Fibroblast of pulmonary artery (primary cell): ENCODE measurements at places on chromosomes 2 and 18.

DNA sequence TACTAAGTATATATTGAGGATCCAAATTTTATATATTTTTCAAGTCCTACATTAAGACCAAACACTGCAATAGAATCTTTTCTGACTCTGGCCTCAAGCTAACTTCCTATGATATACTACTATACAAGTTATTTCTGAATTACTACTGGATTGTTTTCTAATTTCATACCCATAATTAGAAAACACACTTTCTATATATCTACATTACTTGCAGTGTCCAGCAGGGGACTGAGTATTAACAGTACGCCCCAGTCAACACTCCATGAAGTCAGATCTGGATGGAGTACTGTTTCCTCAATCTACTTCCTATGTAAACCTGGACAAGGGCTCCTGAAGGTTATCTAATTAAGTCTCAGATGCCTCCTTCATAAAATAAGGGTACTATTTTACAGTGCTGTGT lies 26.5 kb downstream of the RMP24 start:
- DNase-seq = peak; percentile 22

DNA sequence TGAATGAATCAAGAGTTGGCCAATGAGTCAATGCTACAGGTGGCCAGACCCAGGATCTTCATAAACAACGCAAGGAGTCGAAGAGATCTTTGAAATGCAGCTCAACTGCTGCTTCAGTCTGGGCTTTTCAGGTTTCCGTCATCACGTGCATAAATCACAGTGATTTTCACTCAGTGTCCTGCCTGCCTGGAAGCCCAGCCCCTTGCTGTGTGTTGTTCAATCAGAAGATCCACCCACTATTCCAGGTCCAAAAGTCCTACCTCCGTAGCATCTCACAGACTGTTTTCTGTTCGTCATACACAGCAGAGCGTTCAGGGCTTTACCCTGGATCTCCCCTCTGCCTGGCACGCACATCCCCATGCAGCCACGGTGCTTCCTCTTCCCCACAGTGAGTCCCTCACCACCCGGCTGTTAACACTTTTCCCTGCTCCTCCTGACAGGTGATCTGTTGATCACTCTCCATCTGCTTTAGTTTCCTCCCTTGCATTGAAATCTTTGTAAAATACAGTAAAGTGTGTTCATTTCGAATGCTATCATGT lies 216.3 kb downstream of the MYT1L start:
- DNase-seq = no peak

- DNase-seq = no peak
Measured at GRCh38 chr2:235105821-235106359, 154.1 kb downstream of the SH3BP4 start.

- DNase-seq = peak; percentile 3
Measured at GRCh38 chr2:22002066-22002465, 878.3 kb downstream of the TDRD15 start.

GRCh38 chr2:173808718-173809117 lies 156.5 kb downstream of the SP3 start:
- no peak for DNase-seq

- no peak for DNase-seq
Measured at GRCh38 chr18:21450913-21451312, 149.6 kb downstream of the ESCO1 start.

DNA sequence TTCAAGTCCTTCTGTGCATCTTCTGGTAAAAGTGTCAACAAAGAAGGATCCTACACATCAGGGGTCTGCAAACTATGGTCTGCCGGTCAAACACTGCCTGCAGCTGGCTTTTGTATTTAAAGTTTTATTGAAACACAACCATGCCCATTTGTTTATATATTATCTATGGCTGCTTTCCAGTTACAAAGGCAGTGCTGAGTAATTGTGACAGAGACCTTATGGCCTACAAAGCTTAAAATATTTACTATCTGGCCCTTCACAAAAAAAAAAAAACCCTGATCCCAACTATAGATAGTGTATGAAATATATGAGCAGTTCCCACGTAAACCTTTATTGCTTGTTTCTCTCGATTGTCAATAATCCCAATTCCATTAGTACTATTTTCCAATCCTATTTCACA lies 101.4 kb downstream of the RBMS1 start:
- DNase-seq = no peak

GRCh38 chr2:23434721-23435121 lies 49.7 kb downstream of the KLHL29 start:
- no peak for DNase-seq

DNA sequence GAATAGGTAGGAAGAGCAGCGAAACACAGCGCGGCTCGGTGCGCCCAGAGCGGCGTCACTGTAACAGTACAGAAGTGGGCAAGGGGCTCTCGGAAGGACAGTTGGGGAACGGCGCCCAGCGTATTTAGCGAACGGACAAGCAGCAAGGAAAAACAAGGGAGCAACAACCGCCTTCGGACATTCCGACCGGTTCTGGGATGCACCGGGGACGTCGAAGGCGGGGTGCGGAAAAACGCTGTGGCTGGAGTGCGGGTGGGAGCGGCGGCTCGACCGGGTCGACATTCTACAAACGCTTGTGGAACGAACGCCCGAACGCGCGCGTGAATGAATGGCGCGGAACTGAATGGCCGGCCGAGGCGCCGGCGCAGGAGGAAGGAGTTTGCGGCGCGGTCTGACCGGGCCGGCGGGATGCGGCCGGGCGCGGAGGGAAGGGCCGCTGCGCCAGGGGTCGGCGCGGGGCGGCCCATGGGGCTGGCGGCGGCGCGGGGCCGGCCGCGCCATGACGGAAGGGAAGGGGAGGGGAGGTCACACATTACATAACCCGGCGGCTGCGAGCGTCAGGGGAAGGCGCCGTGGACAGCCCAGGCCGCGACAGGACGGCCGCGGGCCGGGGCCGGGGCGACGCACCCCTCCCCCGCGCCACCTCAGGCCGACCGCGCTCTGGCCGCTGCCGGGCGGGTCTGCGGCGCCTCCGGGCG lies 605 bp downstream of the REV1 start:
- peak; percentile 57 for DNase-seq

DNA sequence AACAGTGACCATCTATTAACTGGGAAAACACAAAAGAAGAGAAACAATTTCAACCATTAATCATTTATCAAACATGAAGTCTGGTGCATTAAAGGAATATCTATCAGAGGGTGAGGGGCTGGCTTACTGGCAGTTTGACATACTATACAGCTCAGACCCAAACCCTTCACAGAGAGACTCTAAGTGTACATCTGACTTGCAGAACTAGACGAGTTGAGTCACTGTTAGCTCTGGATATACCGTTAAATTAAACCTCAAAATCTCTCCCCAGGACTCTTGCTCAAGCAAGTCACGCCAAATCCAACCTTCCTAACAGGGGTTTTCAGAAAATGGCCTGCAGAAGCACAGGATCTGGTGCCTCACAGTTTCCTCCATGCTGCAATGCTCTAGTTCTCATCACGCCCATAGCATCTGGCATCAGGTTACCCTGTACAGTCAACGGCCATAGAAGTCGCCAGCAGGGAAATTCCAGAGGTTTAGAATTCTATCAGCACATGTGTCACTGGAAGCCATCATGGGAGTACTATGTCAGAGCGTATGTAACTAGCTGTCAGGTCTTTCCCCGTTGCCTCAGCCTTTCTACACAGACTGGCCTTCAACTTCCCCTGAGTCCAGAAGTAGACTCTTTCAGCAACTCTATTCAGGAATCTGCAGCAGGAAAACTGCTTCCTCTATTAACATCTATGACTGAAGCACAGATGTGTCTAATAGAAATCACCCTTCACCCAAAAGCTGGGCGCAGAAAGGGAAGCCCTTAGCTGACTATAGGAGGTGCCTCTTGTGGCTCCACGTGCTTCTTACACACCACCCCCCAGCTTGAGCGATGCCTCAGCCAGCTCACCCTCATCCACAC lies 9.3 kb downstream of the TGOLN2 start:
- DNase-seq = peak; percentile 61

GRCh38 chr2:37576831-37577230 lies 94.6 kb downstream of the CDC42EP3 start:
- DNase-seq = peak; percentile 62

DNA sequence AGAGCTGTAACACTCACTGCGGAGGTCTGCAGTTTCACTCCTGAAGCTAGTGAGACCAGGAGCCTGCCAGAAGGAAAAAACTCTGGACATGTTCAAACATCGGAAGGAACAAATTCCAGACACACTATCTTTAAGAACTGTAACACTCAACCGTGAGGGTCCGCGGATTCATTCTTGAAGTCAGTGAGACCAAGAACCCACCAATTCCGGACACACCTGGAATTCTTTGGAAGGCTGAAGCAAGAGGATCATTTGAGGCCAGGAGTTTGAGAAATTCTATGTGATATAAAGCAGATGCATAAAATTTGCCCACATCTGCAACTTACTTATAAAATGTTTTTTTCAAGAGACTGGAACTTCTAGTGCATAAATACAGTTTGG lies 43.5 kb upstream of the ITSN2 start:
- no peak for DNase-seq

GRCh38 chr2:1688161-1688560 lies 56.2 kb downstream of the PXDN start:
- no peak for DNase-seq

DNA sequence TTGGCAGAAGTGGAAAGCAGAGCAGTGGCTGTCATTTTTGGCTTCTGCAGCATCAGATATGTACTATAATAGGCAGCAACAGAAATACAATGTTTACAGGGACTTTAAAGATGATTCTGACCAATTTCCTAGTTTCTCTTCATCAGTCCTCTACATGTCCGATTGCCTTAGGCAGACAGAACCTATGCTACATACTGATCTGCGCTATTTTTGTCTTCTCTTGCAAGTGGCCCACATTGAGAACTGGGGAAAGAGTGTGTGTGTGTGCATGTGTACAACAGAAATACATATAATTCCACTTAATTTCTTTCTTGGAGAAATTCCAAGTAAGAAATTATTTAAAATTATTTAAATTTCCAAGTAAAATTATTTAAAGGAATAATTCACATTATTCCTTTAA lies 77.1 kb upstream of the CHRNA1 start:
- DNase-seq = no peak

DNA sequence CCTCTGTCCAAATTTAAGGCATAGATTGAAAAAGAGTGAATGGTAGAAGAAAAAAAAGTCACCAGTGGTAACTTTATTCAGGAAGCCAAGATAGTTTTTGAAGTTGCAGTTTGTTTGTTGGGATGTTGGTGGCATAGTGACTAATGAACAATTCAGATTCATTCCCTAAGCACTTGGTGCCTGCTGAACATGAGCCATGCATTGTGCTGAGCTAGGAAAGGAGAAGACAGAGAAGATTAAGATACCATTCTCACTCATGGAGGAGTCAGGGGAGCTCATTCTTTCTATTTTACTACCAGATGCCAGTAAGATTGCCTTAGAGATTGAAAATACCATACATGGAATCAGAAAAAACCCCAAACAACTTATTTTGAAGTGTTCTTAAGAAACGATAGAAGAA lies 25.1 kb downstream of the MEIS1 start:
- no peak for DNase-seq

DNA sequence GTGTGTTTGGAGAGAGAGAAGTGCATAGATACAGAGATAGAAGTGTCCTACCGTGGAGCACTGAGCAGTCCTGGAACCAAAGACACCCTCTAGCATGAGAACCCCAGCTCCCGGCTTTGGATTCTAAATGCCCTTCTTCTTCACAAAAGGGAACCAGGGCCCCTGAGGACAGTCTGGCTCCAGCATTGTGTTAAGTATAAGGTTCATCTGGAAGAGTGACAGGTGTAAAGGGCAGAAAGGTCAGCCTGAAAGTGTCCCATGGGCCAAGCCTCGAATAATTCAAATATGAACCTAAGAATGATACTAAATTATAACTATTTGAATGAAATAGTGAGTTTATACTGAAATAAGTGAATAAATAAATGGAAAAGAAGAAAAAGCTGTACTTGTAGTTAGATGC lies 109.7 kb downstream of the SNTG2 start:
- DNase-seq = no peak

GRCh38 chr2:8352296-8352695 lies 329.6 kb upstream of the ID2 start:
- no peak for DNase-seq

DNA sequence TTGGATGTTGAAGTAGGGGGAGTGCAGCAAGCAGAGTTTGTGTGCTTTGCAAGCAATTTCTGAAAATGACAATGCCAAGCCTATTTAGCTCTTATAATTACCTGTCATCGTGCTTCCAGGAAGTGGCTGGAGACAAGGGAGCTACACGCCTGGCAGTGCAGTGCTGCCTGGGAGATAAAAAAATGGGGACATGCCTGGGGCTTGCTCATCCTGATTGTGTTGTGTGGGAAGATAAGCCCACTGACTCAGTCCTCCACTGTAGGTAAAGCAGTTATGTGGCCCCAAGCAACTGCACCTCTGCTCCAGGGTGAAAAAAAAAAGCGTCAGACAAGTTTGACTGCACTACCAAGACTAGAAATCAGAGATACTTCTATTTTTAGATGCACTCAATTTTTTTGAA lies 396.9 kb upstream of the NXPH2 start:
- DNase-seq = no peak

GRCh38 chr2:11663427-11663826 lies 6.6 kb downstream of the NTSR2 start:
- no peak for DNase-seq

GRCh38 chr2:118983133-118983532 lies 41.1 kb downstream of the MARCO start:
- no peak for DNase-seq

DNA sequence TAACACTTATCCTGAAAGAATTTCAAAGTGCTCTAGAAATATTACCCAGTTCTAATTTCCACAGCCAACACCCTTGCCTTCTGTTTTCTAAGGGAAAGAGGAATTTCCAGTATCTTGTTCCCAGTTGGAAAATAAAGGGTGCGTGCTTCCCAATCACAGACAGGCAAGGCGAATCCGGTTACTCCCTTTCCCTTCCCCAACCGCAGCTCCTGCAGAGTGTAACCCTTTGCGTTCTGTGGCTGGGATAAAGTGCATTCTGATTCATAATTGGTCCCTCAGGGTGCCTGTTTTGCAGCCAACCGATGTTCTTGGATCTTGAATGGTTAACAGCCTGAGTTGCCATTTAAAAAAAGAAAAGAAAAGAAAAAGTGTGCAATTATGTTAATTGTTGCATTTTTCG lies 40.6 kb upstream of the PGAP1 start:
- peak; percentile 81 for DNase-seq

DNA sequence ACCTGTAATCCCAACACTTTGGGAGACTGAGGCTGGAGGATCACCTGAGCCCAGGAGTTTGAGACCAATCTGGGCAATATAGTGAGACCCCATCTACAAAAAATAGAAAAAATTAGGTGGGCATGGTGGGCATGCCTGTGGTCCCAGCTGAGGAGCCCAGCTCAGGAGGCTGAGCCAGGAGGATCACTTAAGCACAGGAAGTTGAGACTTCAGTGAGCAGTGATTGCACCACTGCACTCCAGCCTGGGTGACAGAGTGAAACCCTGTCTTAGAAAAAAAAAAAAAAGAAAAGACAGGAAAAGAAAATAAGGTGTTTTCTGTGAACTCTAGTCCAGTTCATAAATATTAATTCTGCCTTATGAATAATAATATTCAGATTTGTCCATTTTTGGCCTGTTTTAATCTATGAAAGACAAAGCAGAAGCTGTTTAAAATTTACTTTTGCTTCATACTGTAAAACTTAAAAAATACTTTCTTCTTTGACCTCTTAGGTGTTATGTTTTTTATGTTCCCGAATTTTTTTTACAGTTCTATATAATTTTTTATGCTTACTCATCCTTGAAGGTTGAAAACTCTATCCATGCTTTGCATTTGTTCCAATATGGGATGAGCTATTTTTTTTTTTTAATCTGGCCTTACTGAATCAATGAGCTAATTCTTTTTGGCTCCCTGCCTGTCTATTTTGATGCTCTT lies 8.4 kb upstream of the ANXA4 start:
- no peak for DNase-seq

GRCh38 chr18:3528231-3528630 lies 78.3 kb downstream of the TGIF1 start:
- DNase-seq = no peak
